ENCODE measurements at places on chromosomes 4 and X. TPM values are rescaled to one million over a fixed set of nuclear protein-coding genes. Genes with fewer than 3 reads are reported as not detected.

Gene UCP1
- total RNA-seq, result not detected

DNA sequence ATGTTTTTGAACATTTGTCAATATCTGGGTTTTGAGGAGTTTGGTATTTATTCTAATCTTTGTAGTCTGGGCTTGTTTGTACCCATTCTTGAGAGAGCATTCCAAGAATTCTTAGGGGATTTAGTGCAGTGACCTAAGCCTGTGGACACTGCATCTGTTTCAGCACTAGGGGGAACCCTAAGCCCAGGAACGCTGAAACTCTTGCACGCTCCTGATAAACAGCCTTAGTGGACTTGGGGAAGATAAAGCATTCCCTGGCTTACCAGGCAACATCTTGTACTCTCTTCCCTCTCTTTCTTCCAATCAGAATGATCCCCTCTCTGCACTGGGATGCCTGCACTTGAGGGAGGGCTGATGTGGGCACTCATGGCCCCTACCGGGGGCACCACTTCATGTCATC lies 654.9 kb upstream of the HTR2C start:
- H3K27ac ChIP-seq, result no peak overlapping the region
- no peak overlapping the region for H3K4me3 ChIP-seq
- H3K36me3 ChIP-seq, result no peaks in the 10 kb centered on the region
- H3K27me3 ChIP-seq, result peaks cover 8% of the 10 kb centered on the region

- no peaks in the 10 kb centered on the region for H3K4me1 ChIP-seq
- no peak overlapping the region for H3K27ac ChIP-seq
- no peak overlapping the region for H3K4me3 ChIP-seq
Measured at GRCh38 chrX:153804100-153804595, 9.7 kb downstream of the SSR4 start.

DNA sequence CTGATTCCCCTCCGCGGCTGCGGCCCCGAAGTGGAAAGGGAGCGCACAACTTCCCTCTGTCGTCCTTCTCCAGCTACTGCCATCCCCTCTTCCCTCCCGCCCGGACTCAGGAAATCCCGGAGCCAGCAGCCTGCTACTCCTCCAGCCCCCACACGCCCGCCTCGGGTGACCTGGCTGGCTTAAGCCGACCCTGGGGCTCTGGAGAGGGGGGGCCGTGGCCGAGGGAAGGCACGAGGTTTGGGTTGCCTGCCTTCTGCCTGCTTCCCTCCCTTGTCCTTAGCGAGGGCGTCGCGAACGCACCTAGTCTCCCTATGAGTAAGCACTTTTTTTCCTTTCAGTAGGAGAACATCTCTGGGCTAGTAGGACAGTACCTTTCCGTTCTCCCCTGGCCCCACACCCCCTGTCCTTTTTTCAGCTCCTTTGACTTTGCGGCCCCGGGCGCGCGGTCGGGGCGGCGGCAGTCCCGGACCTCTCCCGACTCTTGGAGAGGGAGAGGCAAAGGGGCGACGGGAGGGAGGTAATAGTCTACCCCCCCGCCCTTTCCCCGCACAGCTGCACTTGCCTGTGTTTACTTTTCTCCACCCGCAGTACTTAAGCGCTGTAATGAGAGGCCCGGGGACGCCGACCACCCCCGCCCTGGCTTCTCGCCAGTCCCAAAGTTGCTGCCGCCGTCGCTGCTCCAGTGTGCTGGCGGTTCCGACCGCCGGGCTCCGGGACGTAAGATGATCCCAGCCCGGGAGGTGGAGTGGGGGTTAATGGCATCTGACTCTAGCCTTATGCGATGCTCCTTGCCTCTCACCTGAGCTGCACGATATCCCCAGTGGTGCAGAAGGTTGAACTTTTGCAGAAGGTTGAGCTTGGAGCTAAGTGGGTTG lies 868 bp downstream of the PLS3 start:
- H3K27me3 ChIP-seq, result peaks cover 28% of the 10 kb centered on the region
- H3K4me1 ChIP-seq, result no peaks in the 10 kb centered on the region
- H3K4me3 ChIP-seq, result peak overlapping the region; percentile 49
- no peaks in the 10 kb centered on the region for H3K36me3 ChIP-seq
- H3K27ac ChIP-seq, result peak overlapping the region; percentile 65

GRCh38 chr4:184165291-184165690 lies 52.4 kb downstream of the ENPP6 start:
- no peak overlapping the region for H3K4me3 ChIP-seq
- no peaks in the 10 kb centered on the region for H3K36me3 ChIP-seq
- no peak overlapping the region for H3K27ac ChIP-seq
- DNase-seq, result no peak

GRCh38 chrX:118589227-118589626 lies 93.6 kb downstream of the DOCK11 start:
- no peak overlapping the region for H3K4me3 ChIP-seq
- no peaks in the 10 kb centered on the region for H3K36me3 ChIP-seq
- H3K4me1 ChIP-seq, result no peaks in the 10 kb centered on the region
- peaks cover 3% of the 10 kb centered on the region for H3K27me3 ChIP-seq

- no peaks in the 10 kb centered on the region for H3K36me3 ChIP-seq
- H3K4me1 ChIP-seq, result no peaks in the 10 kb centered on the region
- H3K4me3 ChIP-seq, result no peak overlapping the region
- no peak overlapping the region for H3K27ac ChIP-seq
Measured at GRCh38 chrX:25034889-25035288, 19.1 kb upstream of the ARX start.

GRCh38 chr4:147864607-147865006 lies 132.7 kb downstream of the ARHGAP10 start:
- H3K4me1 ChIP-seq, result peaks cover 26% of the 10 kb centered on the region
- no peaks in the 10 kb centered on the region for H3K36me3 ChIP-seq
- H3K27me3 ChIP-seq, result no peaks in the 10 kb centered on the region
- no peak overlapping the region for H3K4me3 ChIP-seq

Gene SSX2B
- total RNA-seq, result not detected

- H3K27ac ChIP-seq, result no peak overlapping the region
- no peak overlapping the region for H3K4me3 ChIP-seq
- H3K36me3 ChIP-seq, result peaks cover 23% of the 10 kb centered on the region
- no peaks in the 10 kb centered on the region for H3K4me1 ChIP-seq
- H3K27me3 ChIP-seq, result peaks cover 3% of the 10 kb centered on the region
Measured at GRCh38 chrX:53678667-53679066, 7.9 kb downstream of the HUWE1 start.

DNA sequence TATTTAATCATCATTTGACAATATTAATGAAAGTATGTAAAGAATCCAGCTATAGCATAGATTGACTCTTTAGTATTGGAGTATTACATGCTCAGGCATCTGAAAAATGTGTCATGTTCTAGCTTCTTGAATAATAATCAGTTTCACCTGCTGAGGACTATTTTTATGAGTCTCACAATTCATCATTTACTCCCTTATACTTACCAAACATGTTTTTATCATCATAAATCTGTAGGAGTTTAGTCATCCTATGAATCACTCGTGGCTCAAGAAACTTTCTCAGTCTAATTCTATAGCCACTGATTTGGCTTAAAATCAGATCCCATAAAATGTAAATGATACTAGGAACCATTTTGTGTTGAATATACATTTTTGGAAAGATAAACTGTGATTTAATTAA lies 1616.1 kb downstream of the C4orf33 start:
- H3K27me3 ChIP-seq, result no peaks in the 10 kb centered on the region
- H3K4me1 ChIP-seq, result no peaks in the 10 kb centered on the region
- no peak overlapping the region for H3K27ac ChIP-seq
- H3K4me3 ChIP-seq, result no peak overlapping the region
- no peaks in the 10 kb centered on the region for H3K36me3 ChIP-seq
- no peak for DNase-seq

DNA sequence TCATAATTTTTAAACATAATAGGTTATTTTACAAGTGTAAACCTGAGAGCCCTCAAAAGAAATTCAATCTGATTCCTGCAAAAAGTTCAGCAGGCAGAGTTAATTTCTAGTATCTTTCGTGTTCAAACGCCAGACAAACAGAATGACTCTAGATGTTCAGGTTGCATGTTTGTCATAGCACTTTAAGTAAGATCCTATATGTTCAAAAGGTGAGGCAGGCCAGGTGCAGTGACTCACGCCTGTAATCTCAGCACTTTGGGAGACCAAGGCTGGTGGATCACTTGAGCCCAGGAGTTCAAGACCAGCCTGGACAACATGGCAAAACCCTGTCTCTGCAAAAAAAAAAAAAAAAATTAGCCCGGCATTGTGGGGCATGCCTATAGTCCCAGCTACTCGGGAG lies 1.1 kb upstream of the RASSF6 start:
- no peak overlapping the region for H3K4me3 ChIP-seq
- H3K4me1 ChIP-seq, result no peaks in the 10 kb centered on the region
- H3K36me3 ChIP-seq, result no peaks in the 10 kb centered on the region
- DNase-seq, result no peak

Gene PLAC1
- not detected for total RNA-seq

Gene PLP1
- 5.8 TPM for total RNA-seq

GRCh38 chr4:110480031-110480549 lies 4.1 kb downstream of the ENPEP start:
- no peak overlapping the region for H3K27ac ChIP-seq
- no peaks in the 10 kb centered on the region for H3K27me3 ChIP-seq
- DNase-seq, result no peak
- no peak overlapping the region for H3K4me3 ChIP-seq
- no peaks in the 10 kb centered on the region for H3K4me1 ChIP-seq

DNA sequence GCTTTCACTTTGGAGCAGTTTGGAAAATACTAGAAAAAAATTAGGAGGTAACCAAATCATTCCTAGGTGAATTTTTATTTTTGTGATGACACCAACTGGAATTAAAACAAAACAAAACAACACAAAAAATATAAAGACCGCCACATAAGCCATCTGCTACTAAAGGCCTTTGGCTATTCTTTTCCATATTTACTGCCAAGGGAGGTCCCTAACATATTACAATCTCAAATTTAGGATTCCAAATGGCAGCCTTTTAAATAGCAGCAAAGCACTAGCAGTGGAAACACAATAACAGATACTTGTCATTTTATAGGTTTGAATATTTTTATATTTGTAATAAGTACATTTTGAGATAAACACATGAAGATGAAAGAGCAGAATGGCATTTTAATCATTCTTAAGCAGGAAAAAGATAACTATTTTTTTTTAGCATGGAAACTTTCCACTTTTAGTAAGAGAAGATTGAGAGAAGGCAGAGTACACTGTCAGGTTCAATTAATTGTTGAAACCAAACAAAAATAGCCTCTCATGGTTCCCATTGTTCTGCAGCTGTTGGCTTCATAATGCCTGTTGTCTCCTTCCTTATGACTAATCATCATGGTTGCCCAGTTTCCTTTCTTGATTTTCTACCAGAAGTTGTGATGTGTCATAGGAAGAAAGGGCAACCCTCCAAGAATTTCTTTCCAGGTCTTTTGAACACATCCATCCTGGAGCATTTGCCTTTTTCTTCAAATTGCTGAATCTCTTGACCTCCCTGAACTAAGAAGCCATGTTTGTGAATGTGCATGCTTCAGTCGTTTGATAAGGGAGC lies 219.0 kb upstream of the EMCN start:
- no peaks in the 10 kb centered on the region for H3K27me3 ChIP-seq
- no peak overlapping the region for H3K4me3 ChIP-seq
- H3K36me3 ChIP-seq, result no peaks in the 10 kb centered on the region
- DNase-seq, result no peak
- no peak overlapping the region for H3K27ac ChIP-seq
- peaks cover 8% of the 10 kb centered on the region for H3K4me1 ChIP-seq

GRCh38 chrX:2608638-2609430 lies 82.3 kb upstream of the CD99 start:
- H3K4me3 ChIP-seq, result peak overlapping the region; percentile 72
- H3K27ac ChIP-seq, result peak overlapping the region; percentile 75

DNA sequence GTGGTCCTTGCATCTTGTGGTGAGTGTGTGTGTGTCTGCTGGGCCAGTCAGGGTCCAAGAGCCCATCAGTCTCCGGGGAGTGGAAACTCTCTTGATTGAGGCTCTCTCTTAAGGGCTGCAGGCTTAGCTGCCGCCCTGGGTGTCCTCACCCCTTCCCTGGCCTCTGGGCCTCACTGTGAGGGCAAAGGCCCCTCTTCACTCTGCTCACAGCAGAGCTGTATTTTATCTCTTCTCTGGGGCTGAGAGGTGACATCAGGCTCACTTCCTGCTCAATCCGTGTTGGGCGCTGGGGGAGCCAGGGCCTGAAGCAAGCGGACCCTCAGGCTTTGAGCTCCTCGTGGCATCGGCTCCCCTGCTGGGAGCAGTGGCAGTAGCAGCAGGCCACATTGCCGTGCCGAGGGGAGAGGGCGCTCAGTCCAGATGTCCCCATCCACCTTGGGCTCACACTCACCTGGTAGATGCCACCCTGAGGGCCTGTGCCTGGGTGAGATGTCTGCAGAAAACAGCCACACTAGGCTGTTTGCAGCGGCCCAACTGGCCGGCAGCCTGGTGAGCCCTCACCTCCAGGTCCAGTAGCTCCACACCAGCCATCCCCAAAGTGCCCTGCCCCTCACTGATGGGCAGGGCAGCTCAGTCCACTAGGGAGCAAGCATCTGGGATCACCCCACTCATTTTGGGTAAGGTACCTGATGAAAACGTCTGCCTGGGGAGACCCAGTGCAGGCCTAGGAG lies 24.7 kb upstream of the PRPS1 start:
- no peak for DNase-seq
- H3K4me1 ChIP-seq, result no peaks in the 10 kb centered on the region
- H3K36me3 ChIP-seq, result no peaks in the 10 kb centered on the region

Gene SMIM10L2A
- total RNA-seq, result 37.5 TPM

DNA sequence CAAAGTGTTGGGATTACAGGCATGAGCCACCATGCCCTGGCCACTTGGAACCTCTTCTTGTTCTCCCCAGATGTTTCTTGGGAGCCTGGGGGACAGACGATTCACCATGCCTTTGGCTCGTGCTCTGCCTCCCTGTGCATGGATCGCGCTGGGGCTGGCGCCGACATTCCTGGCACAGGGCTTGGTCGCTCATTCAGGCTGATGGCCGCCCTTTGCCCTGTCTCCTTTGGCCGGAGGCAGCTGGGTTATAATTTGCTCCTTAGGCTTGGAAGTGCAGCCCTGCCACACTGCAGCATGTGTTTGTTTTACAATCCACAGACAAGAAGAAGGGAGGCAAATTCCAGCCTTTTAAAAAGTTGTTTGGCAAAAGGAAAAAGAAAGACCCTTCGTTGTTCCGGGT lies 115.3 kb downstream of the AASDH start:
- no peak for DNase-seq
- H3K36me3 ChIP-seq, result no peaks in the 10 kb centered on the region
- H3K27me3 ChIP-seq, result no peaks in the 10 kb centered on the region
- H3K4me3 ChIP-seq, result no peak overlapping the region
- H3K27ac ChIP-seq, result no peak overlapping the region

DNA sequence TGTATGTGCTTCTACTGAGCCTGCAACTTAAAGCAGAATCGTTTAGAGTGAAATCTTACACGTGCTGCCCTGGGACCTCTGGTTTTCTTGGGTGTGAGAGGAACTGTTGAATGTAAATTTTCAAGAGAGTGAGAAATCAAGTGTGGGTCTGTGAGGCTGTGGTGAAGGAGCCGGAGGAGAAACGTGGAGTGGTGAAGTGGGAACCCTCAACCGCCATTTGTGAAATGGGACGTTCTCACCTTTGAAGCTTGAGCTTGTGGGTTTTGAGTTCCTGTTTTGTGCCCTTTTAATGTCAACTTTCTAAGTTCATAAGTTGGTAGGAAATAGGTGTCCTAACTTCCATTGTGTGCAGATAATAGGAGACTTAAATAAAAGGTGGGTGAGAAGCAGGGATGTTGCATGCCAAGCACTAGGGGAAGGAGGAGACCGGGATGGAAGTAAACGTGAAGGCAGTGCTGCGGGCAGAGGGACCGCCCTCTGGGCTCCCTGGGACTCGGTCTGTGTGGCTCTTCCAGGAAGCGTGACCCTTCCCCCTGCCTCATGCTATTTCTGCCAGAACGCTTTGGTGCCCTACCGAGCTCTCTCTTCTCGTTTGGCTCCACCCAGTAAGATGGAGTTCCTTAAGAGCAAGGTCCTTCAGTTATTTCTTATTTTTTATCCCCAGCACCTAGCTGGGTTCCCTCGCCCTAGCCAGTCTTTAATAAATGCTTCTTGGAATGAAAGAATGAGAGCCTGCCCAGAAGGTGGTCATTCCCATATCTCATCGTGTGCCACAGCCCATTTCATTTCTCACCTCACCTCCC lies 56.0 kb downstream of the TMEM131L start:
- DNase-seq, result no peak
- H3K4me1 ChIP-seq, result peaks cover 3% of the 10 kb centered on the region
- H3K36me3 ChIP-seq, result no peaks in the 10 kb centered on the region
